CD4-positive, alpha-beta T cell treated with Interleukin-17A for 1 hour (primary cell): ENCODE measurements at places on chromosomes 2 and 18.

GRCh38 chr18:58091099-58091611 lies 47.1 kb downstream of the NEDD4L start:
- DNase-seq, result no peak

- DNase-seq, result no peak
These were observed 352.8 kb upstream of the KCNH7 start for GRCh38 chr2:163191372-163191771.

GRCh38 chr2:103144837-103145236 lies 383.0 kb downstream of the TMEM182 start:
- no peak for DNase-seq

DNA sequence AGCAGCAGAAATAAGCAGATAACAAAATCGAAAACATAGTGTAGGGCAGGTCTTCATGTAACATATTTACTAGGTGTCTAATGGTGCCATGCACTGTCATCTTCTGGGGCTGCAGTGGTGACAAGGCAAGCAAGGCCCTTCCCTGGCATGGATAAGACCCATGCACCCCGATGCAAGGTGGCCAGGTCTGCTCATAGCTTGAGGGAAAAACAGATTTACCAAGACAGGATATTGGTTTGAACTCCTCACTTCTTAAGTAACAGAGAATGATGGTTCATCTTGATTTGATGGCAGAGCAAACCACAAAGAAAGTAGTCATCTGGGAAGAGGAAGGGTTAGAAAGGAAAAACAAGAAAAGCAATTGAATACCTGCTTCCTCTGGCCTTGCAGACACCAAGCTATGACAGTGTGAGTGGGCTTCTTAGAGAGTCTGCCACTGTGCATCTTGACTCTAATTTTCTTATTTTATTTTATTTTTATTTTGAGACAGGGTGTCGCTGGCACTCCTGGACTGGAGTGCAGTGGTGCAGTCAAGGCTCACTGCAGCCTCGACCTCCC lies 35.8 kb upstream of the EML6 start:
- no peak for DNase-seq

DNA sequence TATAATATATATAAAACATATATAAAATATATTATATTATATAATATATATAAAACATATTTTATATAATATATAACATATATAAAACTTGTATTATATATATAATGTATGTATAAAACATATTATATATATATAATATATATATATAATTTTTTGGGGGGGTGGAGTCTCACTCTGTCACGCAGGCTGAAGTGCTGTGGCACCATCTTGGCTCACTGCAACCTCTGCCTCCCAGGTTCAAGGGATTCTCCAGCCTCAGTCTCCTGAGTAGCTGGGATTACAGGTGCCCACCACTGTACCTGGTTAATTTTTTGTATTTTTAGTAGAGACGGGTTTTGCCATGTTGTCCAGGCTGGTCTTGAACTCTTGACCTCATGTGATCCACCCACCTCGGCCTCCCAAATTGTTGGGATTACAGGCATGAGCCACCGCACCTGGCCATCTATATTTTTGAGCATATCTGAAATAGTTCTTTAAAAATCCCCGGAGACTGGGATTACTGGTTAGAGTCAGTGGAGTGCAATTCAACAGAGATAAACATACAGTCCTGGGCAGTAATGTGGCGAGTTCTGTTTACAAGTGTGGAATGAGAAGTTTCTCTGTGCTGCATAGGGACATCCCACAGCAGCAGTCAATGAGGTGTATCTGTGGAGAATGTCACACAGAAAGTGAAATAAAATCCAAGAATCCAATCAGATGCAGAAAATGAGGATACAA lies 208.4 kb downstream of the MYCN start:
- no peak for DNase-seq

GRCh38 chr2:125405816-125406215 lies 1250.1 kb upstream of the GYPC start:
- DNase-seq, result no peak

- no peak for DNase-seq
These were observed 35.9 kb downstream of the ZFP36L2 start for GRCh38 chr2:43190311-43191052.

DNA sequence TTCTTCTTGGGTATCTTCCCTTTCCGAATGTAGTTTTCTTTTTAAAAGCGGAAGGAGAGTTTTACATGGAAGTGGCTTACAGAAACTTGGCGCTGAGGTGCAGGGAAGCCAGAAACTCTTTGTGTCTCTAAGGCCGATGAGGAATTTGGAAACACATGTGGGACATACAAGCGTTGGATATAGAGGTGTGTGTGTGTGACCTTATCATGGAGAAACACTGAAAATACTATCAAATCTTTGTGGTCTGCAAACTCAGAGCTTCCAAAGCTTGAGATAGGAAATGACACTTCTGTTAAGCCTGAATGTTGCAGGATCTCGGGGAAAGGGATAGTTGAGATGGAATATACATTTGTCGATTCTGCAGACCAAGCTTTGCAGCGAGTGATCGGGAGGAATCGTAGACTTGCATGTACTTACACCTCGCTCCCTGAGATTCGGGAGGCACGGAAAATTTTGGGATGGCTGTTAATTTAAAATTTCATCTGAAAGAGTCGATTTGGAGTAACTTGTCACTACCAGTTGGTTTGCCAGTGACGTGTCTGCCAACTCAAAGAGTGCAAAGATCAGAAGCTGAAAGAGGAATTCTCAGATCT lies 1.0 kb downstream of the NAB1 start:
- DNase-seq, result no peak

- DNase-seq, result no peak
These were observed 562.7 kb upstream of the SLC39A10 start for GRCh38 chr2:195094330-195094729.

DNA sequence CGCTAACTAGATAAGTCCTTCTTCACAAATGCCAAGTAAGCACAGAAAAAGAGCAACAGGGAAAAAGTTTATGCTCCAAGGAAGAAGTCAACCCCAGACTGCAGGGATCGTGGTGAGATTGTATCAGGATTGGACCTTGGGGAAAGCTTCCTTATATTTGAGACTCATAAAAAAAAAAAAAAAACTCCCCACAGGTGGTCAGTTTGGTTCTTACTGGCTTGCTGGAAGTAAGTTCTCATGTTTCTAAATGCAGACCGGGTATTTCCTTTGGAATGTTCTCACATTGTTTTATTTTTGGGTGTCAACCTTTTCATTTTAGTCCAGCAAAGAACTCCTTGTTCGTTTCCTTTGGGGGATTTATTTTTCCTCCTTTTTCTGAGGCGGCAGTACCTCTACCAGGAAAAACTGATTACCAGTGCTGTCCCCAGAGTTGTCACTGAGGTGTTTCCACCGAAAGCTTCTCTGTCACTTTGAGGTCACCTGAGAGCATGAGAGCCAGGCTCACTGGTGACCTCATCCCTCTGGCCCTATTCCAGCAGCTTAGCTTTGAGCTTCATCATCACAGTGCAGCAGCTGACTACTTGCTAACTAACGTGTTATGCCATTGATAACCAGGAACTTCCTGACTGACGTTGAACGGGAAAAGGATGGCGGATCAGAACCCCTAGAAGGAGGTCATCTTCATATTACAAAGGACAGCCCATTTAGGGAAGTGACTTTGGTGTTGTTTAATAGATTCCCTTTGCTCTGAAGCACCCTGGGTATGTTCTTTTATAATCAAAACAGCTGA lies 16.8 kb upstream of the ATP8B1 start:
- DNase-seq, result no peak

DNA sequence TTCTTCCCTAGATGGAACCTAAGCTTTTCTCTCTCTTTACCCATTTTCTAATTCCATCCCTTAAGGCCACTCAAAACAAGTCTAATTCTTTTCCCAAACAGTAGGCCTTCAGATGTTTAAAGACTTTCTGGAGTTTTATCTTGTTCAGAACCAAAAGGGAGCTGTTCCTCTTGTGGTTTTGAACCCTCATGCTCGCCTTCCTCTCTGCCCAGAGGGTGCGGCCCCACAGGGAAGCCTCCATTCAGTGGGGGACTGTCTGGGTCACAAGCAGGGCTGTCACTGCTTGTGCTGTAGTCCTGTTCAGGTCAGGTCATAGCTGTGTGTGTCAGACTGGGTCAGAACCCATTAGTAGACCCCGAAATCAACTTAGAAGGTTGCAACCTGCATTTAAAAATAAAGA lies 56.5 kb downstream of the TET3 start:
- DNase-seq, result no peak

- DNase-seq, result no peak
These were observed 108.6 kb downstream of the CRIM1 start for GRCh38 chr2:36464006-36464721.

DNA sequence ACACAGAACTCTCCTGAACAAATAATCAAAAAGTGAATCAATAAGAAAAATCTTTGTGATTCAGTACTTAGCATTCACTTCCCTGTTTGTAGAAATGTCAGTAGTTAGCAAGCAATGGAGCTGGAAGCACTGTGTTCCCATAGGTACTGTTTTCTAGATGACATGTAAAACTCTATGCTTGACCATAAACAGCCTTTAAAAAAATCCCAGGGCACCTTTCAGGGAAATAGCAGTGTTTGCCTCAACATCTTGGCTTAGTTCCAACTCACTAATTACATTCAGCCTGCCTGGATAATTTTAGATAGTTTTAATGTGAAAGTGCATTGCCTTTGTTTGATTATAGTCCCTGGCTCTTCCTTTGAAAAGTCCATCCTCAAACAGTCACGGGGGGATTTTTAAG lies 721.8 kb downstream of the ERBB4 start:
- DNase-seq, result no peak

DNA sequence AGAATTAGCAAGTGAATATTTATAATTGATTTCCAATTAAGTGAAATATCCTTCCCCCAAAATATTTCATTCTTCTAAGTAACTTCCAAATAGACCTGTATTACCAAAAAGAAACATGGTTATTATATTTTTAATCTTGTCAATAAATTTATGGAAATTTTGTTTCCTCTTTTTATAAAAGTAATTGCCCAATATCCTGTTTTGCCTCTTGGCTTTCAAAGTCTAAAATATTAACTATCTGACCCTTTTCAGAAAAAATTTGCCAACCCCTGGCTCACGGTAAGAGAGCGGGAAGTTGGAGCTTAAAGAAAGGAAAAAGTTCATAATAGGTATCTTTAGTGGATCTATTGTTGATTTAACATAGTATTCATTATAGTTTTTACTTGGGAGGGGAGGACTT lies 20.4 kb upstream of the SANBR start:
- DNase-seq, result no peak

DNA sequence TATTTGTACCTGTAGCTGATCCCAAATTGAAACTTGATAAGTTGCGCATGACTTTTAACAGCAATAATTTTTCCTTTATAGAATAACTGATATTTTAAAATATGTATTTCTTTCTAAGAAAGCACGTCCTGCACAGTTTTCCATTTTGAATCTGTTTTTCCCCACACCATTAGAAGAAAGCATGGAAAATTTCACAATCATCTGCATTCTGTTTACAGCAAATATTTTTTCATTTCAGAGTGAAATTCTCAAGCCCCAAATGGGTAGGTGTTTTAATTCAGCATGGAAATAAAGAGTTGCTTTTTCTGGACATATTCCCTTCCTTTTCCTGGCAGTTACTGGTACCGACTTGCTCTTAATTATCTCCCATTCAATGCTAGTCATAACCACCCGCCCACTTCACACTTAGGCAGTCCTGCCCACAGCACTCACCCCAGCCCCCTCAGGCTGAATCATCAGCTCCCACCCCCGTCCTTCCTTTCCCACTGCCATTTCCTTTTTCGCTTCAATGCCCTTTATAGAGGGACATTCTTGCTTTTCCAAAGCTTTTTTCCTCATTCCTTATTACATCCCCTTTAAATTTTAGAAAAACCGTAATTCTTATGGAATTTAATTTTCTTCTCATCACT lies 89.2 kb upstream of the GLS start:
- DNase-seq, result no peak
